Neural crest cell (in vitro differentiated cells): ENCODE measurements at places on chromosomes 6 and 20. TPM values are rescaled to one million over a fixed set of nuclear protein-coding genes. Genes with fewer than 3 reads are reported as not detected.
A peak's percentile ranks its signal among the peaks of the same experiment; 100 is the strongest.

SNAP25 gene
- total RNA-seq, result 9.2 and 9.8 TPM in 2 replicates

GRCh38 chr6:29790626-29791025, 37.0 kb upstream of the HLA-G start:
- peaks cover 94% of the 10 kb centered on the region for H3K27me3 ChIP-seq
- peak overlapping the region; percentile 14 for H3K4me3 ChIP-seq
- H3K27ac ChIP-seq, result no peak overlapping the region
- DNase-seq, result no peak
- no peaks in the 10 kb centered on the region for H3K36me3 ChIP-seq

- DNase-seq, result no peak
- no peaks in the 10 kb centered on the region for H3K36me3 ChIP-seq
- H3K27me3 ChIP-seq, result no peaks in the 10 kb centered on the region
- H3K4me3 ChIP-seq, result no peak overlapping the region
Measured at GRCh38 chr6:149223904-149224351, 93.6 kb upstream of the TAB2 start.

DNA sequence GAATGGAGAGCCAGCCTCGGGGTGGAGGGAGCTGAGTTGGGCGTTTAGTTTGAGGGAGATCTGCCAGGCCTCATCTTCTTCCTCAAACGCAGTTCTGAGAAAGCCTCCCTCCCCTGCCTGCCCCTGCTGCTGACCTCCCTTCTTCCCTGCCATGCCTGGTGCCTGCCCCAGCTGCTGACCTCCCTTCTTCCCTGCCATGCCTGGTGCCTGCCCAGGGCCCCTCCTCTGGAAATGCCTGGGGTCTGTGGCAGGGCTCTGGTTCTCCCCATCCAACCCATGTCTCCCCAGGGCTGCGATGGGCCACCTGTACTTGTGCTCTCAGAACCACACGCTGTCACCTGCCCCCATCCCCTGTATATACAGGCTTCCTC, 114.6 kb downstream of the VEGFA start:
- no peak overlapping the region for H3K27ac ChIP-seq
- no peak for DNase-seq
- no peaks in the 10 kb centered on the region for H3K27me3 ChIP-seq
- no peaks in the 10 kb centered on the region for H3K36me3 ChIP-seq
